Activated CD4-positive, alpha-beta T cell treated with anti-CD3 and anti-CD28 coated beads, Interleukin-2, amount 10 ng/mL, durations not matched to agents 7 days and 5 days (primary cell): ENCODE measurements at places on chromosomes 13 and 19. TPM values are rescaled to one million over a fixed set of nuclear protein-coding genes. Genes with fewer than 3 reads are reported as not detected.

DNA sequence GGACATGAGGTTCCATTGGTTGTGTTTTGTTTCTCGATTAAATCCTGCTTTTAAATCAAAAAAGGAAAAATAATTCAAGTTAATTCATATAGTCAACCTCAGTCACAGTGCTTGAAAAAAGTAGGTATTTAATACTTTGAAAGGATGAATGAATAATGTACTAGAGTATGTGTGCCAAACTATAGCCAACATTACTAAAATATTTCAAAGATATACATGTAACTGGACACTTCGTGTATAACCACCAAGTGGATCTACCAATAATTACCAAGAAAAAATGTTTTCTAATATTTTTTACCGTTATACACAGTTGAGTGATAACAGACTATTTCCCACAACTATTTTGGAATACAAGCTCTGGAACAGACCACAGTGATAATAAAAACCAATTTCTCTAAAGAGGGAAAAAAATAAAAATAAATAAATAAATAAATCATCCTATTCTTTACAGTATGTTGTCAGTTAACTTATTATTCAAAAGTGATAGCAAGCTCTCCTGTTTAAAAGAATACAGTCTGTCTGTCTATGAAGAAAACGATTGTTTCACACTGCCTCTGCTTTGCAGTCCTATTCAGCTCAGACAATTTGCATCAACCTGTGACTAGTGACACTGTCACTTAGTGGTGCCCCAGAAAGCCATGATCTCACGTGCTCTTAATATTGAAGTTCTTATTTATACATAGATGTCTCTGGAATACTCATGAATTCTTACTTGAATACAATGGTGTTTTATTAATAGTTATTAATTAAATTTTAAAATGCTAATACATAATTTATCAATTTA, 58.2 kb downstream of the UBL3 start:
- DNase-seq, result no peak

GRCh38 chr19:33473653-33474305, 47.8 kb downstream of the PEPD start:
- no peak for DNase-seq

DNA sequence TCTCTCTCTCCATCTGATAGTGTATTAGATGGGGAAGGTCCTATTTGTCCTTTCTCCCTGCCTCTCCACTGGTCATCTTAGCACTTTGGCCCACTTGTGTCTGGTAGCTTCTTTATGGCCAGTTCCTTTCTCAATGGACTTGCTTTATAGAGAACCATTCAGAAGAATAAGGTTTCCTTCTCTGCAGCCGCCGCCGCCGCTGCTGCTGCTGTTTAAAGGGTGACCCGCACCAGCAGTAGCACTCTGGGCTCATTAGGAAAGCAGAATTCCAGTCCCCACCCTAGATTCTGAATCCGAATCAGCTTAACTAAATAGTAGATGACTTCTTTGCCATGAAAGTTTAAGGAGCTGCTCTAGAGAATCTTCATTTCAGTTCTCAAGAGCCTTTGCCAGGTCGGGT, 490.2 kb downstream of the FOXO1 start:
- DNase-seq, result no peak

DNA sequence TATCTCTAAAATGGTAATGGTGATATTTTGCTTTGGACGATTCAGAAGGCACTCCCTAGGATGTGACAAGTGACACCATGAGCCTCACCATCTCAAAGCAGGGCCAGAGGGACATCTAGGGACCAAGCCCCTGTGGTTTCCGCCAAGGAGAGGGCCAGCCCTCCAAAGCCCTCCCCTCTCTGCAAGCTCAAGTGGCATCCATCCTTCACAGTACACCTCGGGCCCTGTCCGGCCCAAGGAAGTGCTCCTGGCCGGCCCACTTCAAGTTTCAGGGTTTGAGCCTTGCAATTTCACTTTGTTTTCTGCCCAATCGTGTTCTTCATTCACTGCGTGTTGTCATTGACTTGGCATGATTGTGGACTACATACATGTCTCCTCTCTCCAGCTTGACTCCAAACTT, 82.5 kb downstream of the TSHZ3 start:
- DNase-seq, result no peak

DNA sequence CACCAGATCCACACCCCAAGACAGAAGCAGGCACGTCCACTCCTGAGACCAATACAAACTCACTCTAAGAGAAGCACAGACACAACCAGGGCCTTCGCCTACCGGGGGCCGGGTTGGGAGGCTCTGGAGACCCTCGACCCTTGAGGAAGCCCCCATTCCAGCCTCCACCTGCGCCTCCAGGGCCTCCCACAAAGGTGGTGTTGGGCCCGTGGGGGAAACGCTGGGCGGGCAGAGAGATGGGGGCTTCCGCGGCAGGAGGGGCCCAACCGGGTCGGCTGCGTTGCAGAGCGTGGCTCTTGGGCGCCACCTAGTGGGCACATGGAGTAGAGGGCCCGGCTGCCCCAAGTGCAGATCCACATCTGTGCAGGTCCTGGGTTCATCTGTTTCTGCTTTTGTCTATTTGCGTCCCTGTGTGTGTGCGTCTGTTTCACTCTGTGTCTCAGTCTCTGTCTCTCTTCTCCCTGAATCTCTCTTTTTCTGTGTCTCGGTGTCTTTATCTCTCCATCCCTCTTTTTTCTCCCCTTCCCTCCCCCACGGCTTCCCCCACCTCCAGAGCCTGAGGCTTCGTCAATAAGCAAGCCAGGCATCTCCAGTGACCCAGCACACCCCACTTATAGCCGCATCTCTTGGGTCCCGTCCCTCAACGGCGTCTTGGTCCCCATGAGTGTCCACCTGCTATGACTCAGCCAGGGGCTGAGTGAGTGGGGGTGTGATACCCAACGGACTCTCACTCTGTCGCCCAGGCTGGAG, 10.5 kb upstream of the TINCR start:
- peak; percentile 72 for DNase-seq

Gene PGLYRP1
- total RNA-seq, result not detected

DNA sequence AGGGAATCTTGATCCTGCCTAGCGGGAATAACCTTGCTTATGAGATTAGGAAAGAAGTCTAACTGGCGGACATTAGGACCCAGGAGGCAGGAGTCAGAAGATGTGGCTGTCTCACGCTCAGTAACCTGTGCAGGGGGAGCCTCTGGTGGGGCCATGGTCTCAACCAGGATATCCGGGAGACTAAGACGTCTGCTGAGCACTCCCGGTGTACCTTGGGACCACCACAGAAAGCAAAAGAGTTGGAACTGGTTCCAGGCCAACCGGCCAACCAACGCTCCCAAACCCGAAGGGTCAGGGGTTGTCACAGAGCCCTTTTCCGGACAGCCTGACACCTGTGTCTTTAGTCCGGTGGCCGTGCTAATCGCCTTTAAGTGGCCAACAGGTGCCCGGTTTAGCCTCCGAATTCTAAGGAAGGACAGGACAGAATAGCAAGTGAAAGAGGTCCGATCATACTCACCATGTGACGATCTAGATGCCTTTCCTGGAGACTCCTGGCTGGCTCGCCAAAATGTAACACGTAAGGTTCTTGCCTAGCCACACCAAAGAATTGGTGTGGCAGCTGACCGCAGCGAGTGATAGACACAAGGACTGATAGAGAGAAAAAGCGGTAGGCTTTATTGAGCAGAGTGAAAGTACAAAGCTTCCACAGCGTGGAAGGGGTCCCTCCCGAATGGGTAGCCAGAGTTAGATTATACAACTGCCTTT, 103.9 kb upstream of the DIAPH3 start:
- peak; percentile 19 for DNase-seq

DNA sequence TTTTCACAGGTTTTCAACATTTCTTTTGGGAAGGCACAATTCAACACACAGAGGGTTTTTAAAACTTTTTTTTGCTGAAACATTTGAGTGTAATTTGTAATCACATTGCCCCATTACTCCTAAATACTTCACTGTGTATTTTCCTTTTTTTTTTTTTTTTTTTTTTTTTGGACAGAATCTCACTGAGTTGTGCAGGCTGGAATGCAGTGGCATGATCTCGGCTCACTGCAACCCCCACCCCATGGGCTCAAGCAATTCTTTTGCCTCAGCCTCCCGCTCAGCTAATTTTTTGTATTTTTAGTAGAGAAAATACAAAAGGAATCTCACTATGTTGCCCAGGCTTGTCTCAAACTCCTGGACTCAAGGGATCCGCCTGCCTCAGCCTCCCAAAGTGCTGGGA, 14.8 kb upstream of the DNAJC15 start:
- DNase-seq, result no peak

- no peak for DNase-seq
Measured at GRCh38 chr13:45949161-45949560, 97.6 kb upstream of the SIAH3 start.

- peak; percentile 36 for DNase-seq
Measured at GRCh38 chr19:49150106-49150943, 4.9 kb downstream of the HRC start.

Gene PROZ
- 0.19 TPM for total RNA-seq

GRCh38 chr19:5934069-5934401, 20.0 kb downstream of the CAPS start:
- DNase-seq, result no peak

DNA sequence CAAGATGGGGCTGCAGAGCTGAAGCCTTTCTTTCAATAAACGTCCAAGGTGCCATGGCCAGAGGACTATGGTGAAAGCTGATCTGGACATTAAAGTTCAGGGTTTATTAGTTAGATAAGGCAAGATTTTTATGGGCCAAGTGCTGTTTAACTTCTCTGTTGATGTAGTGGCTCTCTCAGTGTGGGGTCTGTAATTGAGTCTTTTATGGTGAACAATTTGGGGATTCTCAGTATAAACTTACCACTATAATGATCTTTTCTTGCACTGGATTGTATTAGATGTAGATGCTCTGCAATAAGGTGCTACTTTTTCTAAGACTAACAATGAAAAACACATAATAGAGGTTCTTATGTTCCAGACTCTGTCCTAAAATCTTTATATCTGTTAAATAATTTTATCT, 190.1 kb upstream of the KLF12 start:
- no peak for DNase-seq

Gene KIR2DL3
- total RNA-seq, result not detected

- no peak for DNase-seq
Measured at GRCh38 chr13:97631158-97631557, 197.2 kb downstream of the RAP2A start.

GRCh38 chr19:11482384-11483050, 1.7 kb upstream of the ELAVL3 start:
- DNase-seq, result peak; percentile 83
